NCI-H1436 (cell line): ENCODE measurements at places on chromosomes 1 and 21.

DNA sequence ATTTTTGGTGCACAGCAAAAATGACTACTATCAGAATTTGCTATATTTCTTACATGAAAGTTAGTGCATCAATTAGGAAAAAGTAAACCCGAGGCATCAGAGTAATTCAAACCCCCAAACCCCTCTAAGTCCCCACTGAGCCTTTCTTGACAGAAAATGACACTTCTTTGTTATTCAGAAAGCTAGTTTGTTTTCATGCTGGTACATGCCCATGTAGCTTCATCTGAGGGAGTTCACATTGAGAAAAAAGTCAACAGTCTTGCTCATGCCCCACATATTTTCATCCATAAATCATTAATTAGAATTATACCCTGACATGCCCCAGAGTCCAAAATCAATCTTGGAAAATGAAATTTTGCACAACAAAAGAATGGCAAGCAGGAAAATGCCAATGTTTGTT lies 39.9 kb upstream of the PDC start:
- DNase-seq = no peak

DNA sequence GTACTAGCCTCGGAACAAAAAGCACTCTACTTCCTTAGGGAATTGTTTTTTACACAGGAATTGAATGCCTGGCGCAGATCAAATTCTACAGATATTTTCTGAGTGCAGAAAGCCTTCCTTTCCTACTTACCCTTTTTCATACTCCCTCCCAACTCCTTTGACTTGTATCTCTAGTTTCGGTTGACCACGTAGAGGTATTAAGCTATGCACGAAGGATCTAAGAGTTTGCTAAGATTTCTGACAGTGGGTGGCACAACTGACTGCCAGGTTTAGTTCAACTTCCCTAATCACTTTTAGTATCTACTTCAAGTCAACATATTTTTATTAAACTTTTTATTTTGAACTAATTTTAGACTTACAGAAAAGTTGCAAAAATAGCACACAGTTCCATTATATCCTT lies 5.0 kb downstream of the TOR1AIP2 start:
- no peak for DNase-seq

GRCh38 chr1:64199154-64199553 lies 4.3 kb upstream of the UBE2U start:
- no peak for DNase-seq

DNA sequence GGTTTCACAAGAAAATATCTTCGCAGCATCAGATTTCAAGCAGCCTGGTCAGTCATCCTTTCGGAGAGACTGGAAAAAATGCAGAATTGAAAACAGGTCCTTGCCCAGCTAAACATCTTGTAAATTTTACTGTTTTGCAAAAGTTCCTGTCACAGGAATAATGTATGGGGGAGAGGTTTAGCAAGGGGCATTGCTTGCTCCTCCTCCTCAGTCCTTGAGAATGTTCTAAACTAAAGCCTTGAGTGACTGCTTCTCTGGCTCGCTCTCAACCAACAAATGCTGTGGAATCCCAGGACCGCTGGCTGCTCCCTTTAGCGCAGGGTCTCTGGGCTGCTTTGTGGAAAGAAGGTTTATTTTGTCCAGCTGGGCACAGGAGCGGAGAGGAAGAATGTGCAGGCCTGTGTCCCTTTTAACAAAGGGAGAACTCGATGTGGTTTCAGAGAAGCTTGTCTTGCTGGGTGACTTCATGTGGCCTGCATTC lies 33.6 kb upstream of the FHAD1 start:
- no peak for DNase-seq

DNA sequence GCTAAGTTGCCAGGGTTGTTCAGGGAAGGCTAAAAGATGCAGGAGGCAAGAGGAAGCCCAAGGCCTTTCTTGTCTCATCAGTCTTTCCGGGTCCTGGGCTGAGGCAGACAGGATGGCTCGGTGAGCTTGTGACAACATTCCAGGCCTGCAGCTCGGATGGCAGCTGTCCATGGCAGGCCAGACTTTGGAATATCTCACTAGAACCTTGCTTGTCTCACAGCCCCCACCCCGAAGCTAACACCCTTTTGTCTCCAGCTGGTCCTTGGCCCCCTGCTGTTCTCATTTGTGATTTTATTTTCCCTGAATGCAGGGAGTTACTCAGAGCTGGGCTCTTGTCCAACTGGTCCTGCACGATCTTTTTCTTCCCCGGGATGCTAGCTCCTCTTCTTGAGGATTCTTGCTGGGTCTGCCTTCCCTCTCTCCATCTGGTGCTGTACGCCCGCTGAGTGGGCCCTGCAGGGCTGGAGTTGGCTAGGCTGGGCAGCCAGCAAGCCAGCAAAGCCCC lies 477.2 kb upstream of the CAMK1G start:
- no peak for DNase-seq

DNA sequence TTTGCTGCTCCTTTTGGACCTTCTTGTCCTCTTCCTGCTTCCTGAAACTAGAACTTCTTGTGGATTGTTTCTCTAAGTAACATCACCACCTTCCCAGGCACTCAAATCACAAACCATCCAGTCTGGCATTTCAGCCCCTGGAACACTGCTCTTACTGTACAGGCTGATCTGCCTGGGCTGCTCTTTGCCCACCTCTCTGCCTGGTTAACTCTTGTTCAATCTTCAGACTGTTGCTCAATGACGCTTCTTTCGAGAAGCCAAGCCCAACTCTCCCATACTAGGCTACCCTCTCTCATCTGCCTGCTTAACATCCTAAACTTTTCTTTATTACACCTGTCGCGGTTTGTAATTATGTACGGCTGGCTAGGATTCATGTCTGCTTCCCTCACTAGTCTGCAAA lies 657 bp downstream of the DIO1 start:
- no peak for DNase-seq

DNA sequence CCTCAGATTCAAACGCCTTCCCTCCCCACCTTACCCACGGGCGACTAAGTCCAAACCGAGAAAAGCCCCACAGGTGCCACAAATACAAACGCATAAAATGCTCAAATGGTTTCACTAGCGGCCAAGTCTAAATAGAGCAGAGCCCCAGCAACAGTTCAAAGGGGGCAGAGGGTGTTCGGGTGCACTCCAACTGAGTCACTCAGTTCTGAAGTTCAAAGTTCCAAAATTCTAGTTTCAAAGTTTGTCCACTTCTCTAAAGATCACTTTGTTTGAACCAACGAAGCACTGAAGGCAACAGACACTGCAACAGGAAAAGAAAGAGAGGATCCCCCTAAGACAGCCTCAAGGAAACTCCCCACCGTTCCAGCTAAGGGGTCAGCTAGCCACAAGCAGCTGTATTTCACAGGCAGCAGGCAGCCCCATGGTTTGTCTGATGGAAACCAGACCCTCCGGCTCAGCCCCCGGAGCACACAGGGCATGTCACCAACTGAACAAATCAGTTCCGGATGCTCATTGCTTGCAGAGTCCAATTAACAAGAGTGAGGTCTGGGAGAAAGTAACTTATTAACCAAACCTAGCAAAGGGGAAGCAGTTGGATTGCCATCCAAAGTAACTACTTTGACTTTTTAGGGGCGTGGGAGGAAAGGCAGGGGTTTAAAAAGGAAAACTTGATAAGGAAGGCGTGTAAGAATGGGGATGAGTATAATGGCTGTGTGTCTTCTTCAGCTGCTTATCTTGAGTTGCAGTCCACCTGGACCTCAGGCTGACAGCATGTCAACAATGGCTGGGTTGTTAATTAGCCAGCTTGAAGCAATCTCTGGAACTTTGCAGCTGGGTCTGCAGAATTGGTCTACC lies 1423.9 kb upstream of the PRMT6 start:
- no peak for DNase-seq

GRCh38 chr1:227939791-227940771 lies 7.7 kb downstream of the WNT9A start:
- no peak for DNase-seq

DNA sequence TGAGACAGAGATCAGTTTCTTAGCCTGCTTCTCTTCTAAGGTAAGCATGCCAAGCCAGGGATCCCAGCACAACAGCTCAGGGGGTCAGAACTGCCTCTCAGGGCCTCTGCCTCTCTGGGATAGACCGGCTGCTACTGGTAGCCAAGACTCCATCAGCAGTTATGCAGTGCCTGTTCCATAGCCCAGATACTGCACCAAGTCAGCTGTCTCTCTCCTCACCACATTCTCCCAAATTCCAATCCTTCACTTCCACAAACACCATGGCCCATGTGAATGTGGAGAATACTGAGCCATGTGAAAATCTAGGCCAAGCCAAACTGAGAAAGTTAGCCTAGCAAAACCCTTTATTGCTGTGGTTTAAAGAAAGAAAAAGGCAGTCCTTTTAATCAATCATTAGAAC lies 37.5 kb downstream of the CDC42BPA start:
- DNase-seq = no peak

GRCh38 chr1:4931486-4931885 lies 277.1 kb downstream of the AJAP1 start:
- DNase-seq = no peak

DNA sequence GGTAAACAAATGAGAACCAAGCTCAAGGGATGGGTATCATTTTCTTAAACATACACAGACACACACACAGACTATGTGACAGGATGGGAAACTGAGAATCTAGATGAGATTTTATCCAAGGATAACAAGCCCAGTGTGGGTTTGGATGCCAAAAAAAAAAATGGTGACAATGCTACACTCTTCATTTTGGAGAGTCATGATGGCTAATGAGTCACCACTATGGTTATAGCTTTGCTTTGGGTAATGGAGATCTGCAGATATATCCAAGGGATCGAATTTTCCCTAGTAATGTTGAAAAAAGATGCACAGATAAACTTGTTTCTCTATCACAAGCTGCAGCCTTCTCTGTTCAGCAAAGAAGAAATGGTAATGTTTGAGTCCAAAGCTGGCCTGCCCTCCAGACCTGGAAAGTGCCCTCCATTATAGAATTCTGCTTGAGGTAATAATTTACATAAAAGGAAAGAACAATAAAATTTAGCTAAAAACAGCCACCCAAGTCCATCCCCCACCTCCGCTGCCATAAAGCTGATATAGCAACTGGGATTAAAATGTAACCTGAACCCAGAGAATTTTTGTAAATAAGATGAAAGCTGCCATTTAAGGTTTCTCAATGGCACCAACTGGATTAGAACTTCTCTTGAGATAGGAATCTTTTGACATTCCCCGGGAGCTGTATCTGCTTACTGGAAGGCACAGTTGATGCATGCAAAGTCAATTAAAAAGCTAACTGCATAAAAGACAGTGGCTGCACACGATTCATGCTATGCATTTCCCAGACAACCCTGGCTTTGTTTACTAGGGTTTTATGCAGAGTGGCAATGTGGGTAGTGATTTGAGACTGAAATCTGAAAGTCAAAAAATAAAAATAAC lies 395.2 kb upstream of the LYPLAL1 start:
- no peak for DNase-seq

- DNase-seq = no peak
These were observed 294.0 kb downstream of the LRRC40 start for GRCh38 chr1:69911301-69911801.

- DNase-seq = no peak
These were observed 52.6 kb upstream of the RBM15 start for GRCh38 chr1:110286564-110286963.

DNA sequence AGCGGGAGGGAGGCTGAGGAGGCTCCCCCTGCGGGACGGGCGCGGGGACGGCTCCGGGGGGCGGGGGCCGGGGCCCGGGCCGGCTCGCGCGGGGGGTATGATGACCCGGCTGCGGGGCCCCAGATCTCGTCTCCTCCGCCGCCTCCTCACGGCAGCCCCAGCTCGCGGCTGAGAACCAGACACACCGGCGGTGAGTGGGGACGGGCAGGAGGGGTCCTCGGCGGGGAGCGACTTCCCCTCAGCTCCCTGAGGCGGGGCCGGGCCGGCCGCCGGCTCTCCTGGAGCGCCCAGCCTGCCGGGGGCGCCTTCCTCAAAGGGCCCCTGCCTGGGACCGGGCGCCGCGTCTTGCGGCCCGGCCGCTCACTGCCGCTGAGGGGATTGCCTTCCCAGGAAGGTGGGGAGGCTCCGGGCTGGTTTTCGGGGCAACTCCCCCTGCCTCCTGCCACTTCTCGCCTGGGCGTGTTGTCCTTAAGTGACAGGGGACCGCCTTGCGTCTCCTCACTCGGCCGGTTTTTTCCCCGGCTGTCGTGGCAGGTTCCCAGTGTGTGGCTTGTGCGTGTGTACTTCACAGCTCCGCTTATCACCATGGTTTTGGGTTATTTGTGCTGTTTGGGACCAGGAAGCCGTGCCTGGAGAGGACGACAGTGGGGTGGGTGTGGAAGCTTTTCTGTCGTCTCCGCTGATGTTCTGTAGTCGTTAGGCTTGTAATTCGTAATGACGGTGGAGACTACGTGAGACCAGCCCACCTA lies 800 bp downstream of the HIPK1 start:
- no peak for DNase-seq

- DNase-seq = peak; percentile 38
These were observed 157.7 kb downstream of the TRIM33 start for GRCh38 chr1:114353262-114353661.

DNA sequence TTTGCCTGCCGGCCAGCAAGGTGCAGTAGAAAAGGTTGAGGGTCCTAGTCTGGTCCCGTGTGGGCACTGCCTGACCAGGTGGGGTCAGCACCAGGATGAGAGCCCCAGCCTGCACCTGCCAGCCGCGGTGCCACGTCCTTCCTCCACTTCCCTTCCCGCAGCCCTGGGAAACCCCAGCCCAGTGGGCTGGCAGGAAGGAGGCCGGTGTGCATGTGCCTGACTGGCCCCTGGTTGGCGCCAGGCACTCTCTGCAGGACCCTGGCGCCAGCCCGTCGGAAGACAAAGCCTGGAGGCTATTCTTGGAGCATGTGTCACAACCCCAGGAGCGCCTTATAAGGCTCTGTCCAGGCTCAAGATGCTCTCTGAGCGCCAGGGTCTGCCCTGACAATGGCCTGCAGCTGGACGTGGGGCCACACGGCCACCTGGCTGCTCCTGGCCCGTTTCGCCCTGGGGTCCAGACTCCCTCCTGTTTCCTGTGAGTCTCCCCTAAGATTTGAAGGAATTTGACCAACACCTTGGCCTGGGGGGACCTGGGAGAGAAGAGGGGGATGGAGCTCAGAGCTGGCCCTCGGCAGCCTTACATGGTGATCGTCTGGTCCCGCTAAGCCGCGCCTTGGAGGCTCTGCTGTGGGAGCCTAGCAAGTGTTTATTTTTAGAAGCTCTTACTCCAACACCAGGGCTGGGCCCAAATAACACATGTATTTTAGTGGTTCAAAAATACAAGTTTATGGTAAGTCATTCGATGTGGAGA lies 31.9 kb upstream of the POFUT2 start:
- no peak for DNase-seq
